ENCODE measurements at places on chromosomes 1 and 21.

DNA sequence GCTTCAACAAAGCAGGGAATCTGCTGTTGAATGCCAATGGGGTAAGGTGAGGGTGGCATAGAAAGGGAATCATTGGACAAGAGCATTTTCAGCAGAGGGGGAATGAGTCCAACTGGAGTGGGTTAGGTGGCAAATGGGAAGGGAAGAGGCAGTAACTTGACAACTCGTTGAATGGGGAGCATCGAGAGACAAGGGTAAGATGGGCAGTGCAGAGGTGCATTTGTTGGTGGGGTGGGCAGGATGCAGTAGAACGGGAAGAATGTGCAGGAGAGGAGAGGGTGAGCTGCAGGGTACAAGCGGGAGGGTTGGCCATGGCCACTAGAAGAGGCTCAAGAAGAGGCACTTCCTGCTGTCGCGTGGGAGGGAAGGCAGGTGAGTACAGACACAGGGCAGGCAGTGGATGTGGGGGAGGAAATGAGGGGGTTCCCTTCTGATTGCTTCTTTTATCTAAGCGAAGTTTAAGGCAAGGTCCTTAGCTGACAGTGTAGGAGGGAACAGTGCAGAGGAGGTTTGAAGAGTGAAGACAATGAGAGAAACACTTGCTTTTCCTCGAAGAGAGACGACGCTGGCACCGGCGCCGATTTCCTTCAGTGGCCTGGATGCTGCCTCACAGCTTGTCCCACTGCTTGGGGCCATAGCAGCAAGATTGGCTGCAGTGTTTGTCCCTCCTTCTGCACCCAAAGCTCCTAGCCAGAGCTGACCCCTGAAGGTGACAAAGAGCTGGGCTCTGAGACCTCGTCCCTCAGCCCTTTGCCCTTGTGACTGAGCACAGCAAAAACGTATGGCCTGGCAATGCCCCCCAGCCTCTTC lies 3.2 kb upstream of the IKBKE start:
- DNase-seq: no peak

DNA sequence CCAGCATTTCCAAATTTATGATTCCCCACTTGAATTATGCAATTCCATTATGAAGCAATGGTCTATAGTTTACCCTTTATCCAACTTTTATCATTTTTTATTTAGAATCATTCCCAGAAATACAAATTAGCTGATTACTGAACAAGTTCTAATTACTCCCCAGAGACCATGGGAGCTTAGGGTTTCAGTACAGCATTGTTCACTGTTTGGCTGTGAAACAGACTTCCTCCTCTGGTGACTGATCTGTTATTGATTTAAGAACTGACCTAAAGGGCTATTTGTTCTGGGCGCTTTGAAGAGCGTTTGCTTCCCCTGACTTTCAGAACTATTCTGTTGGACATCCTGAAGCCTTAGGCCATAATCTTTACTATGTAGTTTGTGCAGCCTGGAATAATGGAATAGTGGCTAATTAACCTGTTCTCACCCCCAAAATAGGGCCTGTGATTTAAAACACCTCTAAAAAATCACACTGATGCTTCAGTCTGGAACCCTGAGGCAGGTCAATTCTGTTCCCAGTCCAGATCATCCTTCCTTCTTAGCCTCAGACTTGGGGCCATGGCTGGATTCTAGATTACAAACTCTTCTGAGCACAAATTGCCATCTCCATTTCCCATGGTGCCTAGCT lies 58.7 kb downstream of the ALG14 start:
- no peak for DNase-seq

- DNase-seq: no peak
Observed at GRCh38 chr1:46530791-46531409, 20.5 kb downstream of the KNCN start.

GRCh38 chr21:32888971-32889370 lies 117.4 kb upstream of the PAXBP1 start:
- DNase-seq: no peak

DNA sequence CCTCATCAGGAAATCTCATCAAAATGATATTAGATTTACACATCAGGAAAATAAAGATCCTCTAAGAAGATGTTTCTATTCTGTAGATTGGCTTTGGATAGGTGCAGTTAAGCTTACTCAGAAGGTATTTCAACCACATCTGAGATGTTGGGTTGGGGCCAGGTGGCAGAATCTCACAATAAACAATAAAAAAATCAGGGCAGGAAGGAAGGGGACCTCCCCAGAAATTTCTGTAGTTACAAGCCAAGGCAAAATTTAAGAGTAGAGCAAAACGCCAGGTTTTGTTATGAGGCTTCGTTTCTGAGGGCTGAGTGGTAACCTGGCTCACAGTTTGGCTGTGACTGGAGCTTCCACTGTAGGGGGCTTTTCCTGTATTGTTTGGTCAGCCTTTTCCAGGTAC lies 84.8 kb downstream of the HUNK start:
- no peak for DNase-seq

- no peak for DNase-seq
Observed at GRCh38 chr1:15676010-15676409, 8.1 kb upstream of the PLEKHM2 start.

DNA sequence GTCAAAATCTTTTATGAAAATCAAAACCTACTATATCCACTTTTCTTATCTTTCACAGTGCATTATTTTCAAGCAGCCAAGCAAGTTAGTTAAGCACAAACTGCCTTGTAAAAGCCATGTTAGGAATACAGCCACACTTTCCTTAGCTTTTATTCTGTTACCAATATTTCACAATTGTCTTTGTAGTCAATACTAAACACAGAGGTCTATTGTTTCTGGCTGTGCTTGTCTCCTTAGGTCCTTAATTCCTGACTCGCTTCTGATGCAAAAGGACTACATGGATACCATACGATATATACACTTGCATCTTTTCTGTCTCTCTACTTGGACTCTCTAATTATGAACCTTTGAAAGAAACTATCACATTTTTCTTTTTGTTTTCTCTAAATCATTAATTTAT lies 331.8 kb downstream of the NEGR1 start:
- no peak for DNase-seq

DNA sequence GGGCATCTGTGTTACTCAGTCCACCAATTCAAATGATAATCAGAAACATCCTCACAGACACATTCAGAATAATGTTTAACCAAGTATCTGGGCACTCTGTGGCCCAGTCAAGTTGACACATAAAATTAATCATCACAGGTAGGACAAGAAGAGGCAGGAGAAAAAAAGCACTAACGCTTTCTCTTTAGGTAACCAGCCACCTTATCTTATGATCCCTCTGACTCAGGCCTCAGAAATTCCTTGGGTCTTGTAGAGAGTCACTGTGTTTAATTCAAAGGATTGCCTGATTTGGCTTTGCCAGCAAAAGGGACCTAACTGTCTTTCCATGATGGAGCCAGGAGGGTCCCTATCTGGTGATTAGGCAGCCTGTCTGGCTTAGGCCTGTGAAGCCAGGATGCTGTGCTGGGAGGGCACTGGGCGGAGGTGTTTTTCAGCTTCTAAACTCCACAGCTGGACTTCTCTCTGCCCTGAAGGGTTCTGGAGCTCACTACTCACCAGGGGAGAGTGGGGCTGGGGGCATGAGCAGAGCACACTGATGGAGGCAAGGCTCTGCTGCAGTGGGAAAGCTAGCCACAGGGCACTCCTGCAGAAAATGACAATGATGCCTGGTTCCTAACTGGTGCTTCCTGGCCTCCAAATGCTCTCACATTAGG lies 36.4 kb upstream of the STUM start:
- DNase-seq: no peak

GRCh38 chr1:244868484-244869363 lies 4.4 kb upstream of the HNRNPU start:
- DNase-seq: no peak

DNA sequence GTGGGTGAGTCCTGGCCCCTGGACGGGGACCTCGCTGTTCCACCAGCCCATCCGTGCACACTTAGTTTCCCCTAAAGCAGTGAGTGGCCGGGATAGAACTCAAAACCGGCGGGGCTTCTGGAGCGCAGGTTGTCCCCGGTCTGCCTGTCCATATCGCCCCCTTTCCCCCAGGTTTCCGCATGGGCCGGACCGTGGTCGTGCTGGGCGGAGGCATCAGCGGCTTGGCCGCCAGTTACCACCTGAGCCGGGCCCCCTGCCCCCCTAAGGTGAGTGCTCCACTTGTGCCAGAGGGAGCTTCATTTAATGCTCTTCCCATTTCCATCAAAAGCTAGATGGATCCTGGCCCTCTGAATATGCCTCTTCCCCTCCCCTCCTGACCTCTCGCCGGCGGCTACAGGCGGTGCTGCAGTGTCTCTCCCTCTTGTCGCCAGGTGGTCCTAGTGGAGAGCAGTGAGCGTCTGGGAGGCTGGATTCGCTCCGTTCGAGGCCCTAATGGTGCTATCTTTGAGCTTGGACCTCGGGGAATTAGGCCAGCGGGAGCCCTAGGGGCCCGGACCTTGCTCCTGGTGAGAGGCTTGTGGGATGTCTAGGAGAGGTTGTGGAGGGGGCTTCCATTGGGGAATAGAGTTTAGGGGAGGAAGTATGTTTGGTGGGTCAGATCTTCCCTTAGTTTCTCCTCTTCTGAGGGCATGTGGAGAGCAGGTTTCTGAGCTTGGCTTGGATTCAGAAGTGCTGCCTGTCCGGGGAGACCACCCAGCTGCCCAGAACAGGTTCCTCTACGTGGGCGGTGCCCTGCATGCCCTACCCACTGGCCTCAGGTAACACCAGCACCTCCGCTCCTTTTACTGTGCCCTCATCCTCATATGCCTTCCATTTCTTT lies 683 bp downstream of the PPOX start:
- DNase-seq: no peak
